Naive thymus-derived CD8-positive, alpha-beta T cell (primary cell): ENCODE measurements at places on chromosomes 1 and 21.

GRCh38 chr1:48726557-48727215 lies 50.0 kb downstream of the BEND5 start:
- DNase-seq, result no peak

- DNase-seq, result no peak
These were observed 141.4 kb downstream of the SMYD3 start for GRCh38 chr1:246365708-246366107.

DNA sequence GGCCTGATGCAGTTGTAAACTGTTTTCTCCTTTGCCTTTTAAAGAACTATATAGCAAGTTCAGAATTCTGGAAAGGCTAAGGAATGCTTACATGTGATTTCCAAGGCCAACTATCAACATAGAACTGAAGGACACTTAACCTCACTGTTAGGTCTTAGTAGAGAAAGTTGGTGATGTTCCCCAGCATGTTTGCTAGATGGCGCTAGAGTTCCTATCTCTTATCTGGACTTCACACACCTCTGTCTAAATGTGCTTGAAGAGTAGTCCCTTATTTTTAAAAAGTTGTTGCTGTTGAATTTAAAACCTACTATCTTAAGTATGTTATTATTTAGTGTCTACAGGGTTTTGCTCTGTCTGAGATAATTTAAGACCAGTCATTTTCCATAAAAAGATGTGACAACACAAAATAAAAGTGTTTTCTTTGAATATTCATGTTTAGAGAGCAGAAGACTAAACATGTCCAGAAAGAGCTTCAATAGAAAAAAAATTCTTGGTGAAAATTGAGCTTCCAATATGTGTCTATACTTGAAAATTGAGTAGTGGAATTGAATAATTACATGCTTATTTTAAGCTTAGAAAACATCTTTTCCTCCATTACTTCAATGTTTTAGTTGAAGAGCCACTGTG lies 237.3 kb downstream of the S1PR1 start:
- DNase-seq, result no peak

GRCh38 chr1:64929221-64929620 lies 37.1 kb downstream of the JAK1 start:
- DNase-seq, result no peak

- DNase-seq, result no peak
These were observed 2.1 kb upstream of the S100A2 start for GRCh38 chr1:153567621-153568366.

DNA sequence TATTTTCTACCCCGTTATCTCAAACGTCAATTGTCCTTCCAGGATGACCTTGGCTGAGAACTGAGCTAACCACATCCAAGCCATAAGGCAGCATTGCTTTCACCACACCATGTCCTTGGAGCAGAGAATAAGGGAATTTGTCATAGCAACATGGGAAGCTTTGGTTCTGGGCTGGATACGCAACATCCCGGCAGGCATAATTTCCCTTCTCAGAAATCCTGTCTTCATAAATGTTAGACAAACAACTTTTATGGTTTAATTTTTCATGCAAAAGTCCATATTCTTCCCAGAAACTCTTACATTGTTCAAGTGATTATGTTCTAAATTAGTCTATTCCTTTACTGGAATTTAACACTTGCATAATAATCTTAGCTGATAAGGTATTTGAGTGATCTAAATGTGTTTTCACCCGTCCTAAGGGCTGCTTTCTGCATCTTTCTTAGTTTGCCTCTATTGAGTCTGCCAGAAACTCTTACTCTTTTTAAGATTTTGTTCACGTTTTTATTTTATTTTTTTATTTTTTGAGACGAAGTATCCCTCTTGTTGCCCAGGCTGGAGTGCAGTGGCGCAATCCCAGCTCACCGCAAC lies 51.8 kb downstream of the KCNJ15 start:
- DNase-seq, result no peak

DNA sequence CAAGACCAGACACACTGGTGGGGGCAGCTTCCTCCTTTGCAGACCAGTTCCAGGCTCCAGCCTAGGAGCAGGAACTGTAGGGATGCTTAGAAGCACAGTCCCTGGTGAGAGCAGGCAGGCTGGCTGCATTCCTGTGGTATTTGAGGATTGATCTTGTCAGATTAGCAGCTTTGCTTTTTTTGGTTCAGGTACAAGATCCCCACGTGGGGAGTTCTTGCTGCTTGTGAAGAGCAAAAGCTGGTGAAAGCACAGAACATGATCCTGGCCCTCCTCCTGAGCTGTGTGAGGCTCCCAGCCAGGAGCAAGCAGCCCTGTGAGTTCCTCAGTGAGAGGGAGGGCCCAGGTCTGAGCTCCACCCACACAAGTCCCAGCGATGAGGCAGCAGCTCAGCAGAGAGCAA lies 75.3 kb upstream of the ARTN start:
- no peak for DNase-seq

- DNase-seq, result no peak
These were observed 49.9 kb upstream of the TNFSF18 start for GRCh38 chr1:173100476-173101107.

DNA sequence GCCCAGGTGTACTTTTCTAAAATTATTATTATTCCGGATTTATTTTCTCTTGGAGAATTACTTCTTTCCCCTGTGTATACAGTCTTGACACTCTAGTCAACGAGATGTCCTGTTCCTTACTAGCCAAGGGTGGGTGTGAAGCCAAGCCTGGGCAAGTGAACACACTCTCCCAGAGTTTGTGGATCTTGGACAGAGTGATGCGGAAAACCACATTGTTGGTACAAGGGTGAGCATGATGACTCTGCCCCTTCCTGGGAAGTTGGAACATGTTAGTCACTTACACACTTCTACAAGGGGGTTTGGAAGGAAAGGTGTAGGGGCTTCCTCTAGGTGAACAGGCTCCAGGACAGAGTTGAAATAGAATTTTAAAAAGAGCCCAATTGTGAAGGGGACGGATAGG lies 20.0 kb upstream of the RD3 start:
- DNase-seq, result no peak

DNA sequence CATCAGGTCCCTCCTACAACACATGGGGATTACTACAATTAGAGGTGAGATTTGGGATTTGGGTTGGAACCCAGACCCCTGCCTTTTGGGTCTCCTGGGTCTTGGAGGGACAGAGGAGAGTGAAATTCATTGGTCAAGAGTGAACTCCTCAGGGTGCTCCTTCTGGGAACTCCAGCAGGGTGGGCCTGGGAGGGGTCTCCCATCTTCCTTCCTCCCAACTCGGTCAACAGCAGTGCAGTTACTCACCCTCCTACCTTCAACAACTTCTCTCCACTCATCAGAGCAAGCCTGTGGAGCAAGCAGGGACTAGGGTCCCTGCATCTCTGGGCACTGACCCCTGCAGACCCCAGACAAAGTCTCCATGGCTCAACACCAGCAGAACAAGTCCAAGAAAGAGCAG lies 89.3 kb upstream of the TMPRSS2 start:
- no peak for DNase-seq

GRCh38 chr1:114468710-114469468 lies 42.1 kb downstream of the TRIM33 start:
- DNase-seq, result no peak

- DNase-seq, result no peak
These were observed 86.4 kb downstream of the IER5 start for GRCh38 chr1:181174861-181175260.

GRCh38 chr1:166083887-166084286 lies 82.9 kb downstream of the FAM78B start:
- DNase-seq, result no peak

DNA sequence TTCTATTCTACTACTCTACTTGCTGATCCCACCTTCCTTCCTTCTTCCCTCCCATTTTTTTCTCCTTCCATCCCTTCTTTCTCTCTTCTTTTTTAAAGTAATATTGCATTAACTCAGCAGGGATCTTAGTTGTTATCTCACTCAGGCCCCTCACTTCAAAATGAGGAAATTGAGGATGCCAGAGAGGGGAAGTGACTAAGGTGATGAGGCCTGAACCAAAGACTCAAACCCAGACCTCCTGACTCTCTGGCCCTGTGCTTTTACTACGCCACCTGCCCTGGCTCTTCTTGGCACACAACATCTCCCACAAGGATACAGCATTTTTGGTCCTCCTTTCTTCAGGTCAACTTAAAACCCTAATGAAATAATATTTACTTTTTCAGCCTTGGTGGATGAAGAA lies 151.7 kb upstream of the ZNF648 start:
- no peak for DNase-seq

GRCh38 chr1:101847626-101848025 lies 149.1 kb downstream of the OLFM3 start:
- no peak for DNase-seq

GRCh38 chr1:97245682-97246081 lies 524.1 kb downstream of the PTBP2 start:
- DNase-seq, result no peak

GRCh38 chr21:38979271-38980121 lies 173.8 kb downstream of the ETS2 start:
- no peak for DNase-seq

DNA sequence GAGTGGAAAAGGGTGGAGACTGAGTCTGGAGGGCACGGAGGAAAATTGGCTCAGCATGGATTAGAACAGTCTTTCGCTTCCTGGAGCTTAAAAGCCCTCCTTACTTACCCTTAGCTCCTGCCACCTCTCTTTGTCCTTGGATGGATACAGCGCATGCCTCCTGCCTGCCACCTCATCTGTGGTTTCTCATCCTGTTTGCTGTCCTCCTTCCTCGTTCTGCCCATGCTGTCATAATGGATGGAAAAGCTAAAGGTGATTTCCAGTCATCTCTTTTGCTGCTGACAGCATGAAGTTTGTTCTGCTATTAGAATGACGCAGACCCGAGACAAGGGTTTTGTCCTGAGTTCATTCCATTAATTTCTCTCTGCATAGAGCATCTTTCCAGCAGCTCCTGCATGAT lies 425.9 kb downstream of the KIF26B start:
- no peak for DNase-seq

DNA sequence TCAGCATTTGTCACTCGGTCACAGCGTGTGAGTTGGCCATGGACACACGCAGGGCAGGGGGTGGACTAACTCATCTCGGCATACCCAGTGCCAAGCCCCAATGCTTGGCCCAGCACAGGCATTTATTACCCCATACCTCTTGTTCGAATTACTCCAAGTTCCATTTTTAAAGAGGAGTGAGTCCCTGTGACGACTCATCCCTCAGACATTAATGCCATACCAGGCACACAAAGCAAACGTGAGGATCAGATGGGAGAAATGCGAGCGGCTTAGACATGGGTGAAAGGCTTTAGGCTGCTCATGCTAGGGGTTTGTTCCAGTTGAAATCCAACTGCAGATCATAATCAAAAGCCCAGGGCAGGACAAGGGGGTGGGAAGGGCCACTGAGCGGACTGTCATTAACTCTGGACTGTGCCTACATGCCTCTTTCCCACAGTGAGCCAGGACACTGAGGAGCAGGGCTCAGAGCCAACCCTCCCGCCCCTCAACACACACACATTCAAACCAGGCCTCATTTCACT lies 118.5 kb upstream of the NGF start:
- no peak for DNase-seq

GRCh38 chr1:101451888-101452287 lies 215.1 kb downstream of the S1PR1 start:
- no peak for DNase-seq

- DNase-seq, result no peak
These were observed 204.4 kb downstream of the GIPC2 start for GRCh38 chr1:78250201-78250600.

DNA sequence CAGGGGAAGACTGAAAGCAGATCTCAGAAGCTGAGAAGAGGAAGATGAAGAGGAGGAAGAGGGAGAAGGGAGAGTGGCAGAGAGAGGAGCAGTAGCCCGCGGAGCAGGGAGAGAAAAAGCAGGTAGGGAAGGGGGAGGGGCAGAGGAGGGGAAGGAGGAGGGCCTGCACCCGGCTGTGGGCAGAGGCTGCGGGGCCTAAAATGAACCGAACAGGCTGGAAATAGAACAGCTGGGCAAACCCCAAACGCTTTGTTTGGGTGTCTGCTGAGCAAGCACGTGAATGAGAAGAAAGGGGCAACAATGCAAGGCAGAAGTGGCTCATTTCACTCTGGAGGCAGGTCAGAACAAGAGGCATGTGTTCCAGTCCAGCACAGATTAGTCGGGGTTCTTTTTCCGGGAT lies 33.5 kb downstream of the KCNC4 start:
- no peak for DNase-seq

DNA sequence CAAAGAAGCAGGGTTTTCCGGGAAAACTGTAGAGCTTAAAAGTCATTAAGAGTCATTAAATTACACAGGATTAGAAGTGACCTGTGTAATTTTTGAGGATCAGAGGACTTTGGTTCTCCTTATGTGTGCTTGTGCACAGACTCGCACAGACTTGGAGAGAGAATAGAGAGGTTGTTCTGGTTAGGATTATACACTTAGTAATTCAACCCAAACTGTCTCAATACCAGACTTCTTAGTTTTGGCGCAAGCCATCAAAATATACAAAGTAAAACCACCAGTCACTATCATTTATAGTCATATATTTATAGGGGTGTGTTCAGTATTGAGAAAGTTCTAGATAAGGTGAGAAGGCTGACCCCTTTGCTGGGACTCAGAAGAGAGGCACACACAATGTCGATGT lies 112.3 kb downstream of the HLX start:
- no peak for DNase-seq

DNA sequence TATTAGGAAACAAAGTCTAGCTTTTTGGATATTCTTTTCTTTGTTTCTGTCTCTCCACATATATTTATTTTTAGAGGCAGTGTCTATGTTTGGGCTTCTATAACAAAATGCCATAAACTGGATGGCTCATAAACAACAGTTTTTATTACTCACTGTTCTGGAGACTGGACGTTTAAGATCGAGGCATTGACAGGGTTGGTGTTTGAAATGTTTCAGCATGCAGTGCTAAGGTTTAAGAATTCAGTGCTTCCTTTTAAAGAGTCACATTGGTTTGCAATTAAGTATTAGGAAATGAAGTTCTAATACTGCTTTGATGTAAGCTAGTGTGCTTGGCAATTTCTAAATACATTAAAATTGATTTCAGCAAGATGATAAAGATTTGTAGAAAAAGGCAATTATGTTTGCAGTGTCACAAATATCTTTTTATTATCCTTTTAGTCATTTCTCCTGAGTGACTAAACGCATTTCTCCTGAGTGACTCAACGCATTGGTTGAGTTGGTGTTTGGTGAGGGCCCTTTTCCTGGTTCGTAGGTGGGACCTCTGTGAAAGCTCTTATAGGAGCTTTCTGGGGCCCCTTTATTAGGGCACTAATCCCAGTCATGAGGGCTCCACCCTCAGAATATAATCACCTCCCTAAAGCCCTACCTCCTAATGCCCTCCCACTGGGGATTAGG lies 317.0 kb downstream of the USP25 start:
- DNase-seq, result no peak

- no peak for DNase-seq
These were observed 98.4 kb upstream of the WNT4 start for GRCh38 chr1:22241250-22241649.

- no peak for DNase-seq
These were observed 16.4 kb downstream of the KIF17 start for GRCh38 chr1:20701446-20701845.

GRCh38 chr21:43325036-43325435 lies 101.9 kb downstream of the SIK1 start:
- no peak for DNase-seq
